ENCODE measurements at places on chromosomes 5 and 9.

GRCh38 chr5:132279801-132280200, 14.4 kb upstream of the SLC22A4 start:
- DNase-seq: no peak

GRCh38 chr9:90469435-90469834, 173.2 kb downstream of the DIRAS2 start:
- no peak for DNase-seq

DNA sequence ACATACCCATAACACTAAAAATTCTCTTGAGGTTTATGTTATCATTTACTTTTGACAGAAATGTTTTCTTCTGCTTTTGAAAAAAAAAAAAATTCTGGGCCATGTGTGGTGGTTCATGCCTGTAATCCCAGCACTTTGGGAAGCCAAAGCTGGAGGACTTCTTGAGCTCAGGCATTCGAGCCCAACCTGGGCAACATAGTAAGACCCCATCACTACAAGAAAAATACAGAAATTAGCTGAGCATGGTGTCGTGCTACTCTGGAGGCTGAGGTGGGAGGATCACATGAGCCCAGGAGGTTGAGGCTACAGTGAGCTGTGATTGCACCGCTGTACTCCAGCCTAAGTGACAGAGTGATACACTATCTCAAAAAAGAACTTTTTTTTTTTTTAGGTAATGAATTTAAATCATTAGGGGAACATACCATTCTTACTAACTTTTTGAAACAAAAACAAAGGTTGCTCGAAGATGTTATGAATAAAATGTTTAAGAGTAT, 148.8 kb upstream of the DMRT1 start:
- DNase-seq: no peak

- no peak for DNase-seq
Measured at GRCh38 chr5:178477802-178478201, 112.4 kb downstream of the COL23A1 start.

- no peak for DNase-seq
Measured at GRCh38 chr9:2106666-2107065, 91.5 kb downstream of the SMARCA2 start.

GRCh38 chr5:3310541-3311261, 284.9 kb upstream of the IRX1 start:
- no peak for DNase-seq

DNA sequence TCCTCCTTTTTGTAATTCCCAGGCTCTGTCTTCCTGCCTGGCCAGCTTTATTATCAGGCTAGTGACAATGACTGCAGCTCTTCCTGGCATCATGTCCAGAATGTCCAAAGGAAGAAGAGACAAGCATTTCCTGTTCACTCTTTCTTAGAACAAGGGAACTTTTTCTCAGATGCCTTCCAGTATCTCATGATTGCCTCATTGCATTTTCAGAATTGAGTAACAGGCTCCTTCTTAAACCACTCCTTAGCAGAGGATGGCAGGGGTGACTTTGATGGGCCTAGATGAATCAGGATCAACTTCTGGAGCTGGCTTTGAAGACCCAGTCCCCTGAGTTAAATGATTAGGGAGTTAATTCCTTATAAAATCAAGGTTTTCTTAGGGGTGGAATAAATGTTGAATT, 92.9 kb upstream of the RASGRF2 start:
- DNase-seq: no peak

DNA sequence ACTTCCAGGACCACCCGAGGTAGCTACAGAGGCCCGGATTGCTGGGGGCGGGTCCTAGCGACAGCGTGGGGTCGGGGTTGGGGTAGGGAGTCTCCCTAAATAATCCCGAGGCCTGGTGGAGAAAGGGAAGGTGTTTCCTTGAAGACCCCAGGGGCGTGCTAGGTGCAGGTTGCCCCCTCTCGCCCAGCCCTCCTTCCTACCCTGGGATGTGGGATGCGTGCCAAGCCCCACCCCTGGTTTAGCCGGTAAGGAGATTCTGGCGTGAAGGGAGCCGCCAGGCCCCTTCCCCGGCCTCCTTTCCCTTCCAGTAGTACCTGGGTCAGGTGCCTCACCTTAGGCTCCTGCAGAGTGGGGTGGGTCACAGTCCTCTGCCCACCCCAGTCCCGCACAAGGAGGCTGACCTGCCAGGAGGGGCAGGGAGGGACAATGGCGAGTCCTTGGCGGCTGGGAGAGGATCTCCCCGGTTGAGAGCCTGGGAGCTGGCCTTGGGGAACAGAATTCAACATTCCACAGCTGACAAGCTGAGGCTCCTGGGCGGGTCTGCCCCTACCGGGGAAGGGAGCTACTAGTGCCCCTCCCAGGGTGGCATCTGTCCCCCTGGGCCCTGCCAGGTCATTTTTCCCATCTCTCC, 674 bp downstream of the TSPAN17 start:
- peak; percentile 75 for DNase-seq

DNA sequence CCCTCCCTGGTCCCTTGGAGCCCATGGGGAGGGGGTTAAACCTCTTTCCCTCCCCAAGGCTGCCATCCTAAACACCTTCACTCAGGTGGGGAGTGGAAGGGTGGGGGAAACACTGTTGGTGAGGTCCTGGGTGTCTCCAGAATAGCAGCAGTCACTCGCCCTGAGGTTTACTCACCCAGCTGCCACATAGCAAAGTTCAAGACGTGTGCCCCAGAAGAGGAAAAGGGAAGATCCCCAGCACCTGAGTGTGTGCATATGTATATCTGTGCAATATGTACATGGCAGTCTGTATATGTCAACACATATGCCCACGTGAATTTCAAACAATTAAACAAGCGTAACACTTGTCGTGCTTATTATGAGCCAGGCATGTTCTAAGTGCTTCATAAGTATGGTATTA, 31.3 kb upstream of the SMU1 start:
- no peak for DNase-seq

GRCh38 chr9:120928015-120928482, 1.5 kb upstream of the TRAF1 start:
- DNase-seq: peak; percentile 82

DNA sequence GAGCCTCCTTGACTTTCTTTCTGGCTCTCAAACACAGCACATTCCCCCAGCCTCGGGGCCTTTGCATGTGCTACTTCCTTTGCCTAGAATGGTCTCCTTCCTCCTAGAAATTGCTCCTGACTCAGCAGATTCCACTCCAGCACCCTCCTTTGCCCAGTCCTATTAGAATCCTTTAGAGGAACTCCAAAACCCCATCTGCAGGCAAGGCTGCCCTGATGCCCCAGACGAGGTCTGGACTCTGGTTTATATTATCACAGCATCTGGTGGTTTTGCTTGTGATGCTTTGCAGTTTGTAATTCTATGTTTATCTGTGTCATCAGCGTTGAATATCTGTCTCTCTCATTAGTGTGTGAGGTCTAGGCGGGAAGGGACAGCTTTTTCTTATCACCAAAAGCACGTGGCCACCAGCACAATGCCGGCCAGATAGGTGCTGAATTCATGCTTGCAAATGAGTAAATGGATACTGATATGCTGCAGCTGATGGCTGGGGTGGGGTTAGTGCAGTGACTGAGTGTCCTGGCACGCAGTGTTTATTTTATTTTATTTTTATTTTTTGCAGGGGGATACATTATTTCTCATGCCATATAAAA, 30.0 kb upstream of the ANKH start:
- no peak for DNase-seq

DNA sequence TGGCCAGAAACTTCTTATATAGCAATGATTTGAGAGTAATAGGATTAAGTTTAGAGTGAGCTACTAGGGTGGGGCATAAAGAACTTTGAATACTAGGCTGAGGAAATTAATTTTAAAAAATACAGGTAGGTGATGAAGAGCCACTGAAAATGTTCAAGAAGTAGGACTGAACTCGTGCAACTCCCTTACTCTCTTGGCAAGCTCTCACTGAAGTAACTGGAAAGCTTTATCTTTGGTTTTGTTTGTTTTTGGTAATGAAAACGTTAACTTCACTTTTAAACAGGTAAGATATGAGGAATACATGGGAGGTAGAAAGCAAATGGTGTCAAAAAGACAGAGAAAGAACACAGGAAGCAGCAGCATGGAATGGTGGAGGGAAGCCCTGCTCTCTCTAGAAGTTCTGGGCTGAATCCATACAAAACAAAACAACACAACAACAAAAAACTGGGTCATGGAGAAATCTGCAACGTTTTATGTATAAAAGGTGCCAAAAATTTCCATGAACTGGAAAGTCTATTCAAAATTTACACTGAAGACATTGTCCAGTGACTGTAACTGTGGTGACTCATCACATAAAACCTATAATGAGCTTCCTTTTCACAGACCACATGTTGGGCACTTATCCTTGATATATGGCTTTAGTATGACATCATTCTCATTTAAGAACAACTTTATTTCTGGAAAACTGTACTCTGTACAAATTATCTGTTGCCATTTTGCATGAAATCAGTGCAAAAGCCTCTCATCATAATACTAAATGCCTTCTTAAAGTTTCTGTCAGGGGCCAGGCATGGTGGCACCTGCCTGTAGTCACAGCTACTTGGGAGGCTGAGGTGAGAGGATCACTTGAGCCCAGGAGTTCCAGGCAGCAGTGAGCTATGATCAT, 91.2 kb upstream of the CHD1 start:
- DNase-seq: no peak

- no peak for DNase-seq
Measured at GRCh38 chr5:32589416-32589815, 4.1 kb downstream of the SUB1 start.

- no peak for DNase-seq
Measured at GRCh38 chr5:163407034-163407655, 30.2 kb upstream of the CCNG1 start.

- no peak for DNase-seq
Measured at GRCh38 chr9:77679088-77679487, 31.0 kb upstream of the GNA14 start.

- no peak for DNase-seq
Measured at GRCh38 chr5:178355671-178356070, 123.1 kb upstream of the PHYKPL start.

DNA sequence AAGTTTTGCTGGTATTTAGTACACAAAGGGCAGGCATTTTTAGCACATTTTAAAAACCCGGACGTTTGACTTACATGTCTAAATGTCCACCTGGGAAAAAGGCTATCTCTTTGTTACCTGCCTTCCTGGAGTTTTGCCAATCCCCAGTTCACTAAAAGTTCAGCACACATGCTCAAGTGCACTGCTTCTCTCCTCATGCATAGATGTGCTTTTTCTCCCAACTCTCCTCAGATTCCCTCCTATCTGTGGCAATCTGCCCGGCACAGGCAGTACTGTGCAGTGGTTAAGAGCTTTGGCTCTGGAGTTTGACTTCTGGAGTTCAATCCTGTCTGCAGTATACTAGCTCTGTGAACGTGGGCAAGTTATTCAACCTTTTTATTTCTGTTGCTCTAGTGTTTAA, 8.3 kb upstream of the CCNO start:
- DNase-seq: no peak

- DNase-seq: no peak
Measured at GRCh38 chr5:133746834-133747233, 134.5 kb upstream of the FSTL4 start.

- no peak for DNase-seq
Measured at GRCh38 chr5:123813264-123813663, 301.3 kb downstream of the CSNK1G3 start.

- DNase-seq: no peak
Measured at GRCh38 chr5:148696187-148697036, 42.1 kb upstream of the HTR4 start.

DNA sequence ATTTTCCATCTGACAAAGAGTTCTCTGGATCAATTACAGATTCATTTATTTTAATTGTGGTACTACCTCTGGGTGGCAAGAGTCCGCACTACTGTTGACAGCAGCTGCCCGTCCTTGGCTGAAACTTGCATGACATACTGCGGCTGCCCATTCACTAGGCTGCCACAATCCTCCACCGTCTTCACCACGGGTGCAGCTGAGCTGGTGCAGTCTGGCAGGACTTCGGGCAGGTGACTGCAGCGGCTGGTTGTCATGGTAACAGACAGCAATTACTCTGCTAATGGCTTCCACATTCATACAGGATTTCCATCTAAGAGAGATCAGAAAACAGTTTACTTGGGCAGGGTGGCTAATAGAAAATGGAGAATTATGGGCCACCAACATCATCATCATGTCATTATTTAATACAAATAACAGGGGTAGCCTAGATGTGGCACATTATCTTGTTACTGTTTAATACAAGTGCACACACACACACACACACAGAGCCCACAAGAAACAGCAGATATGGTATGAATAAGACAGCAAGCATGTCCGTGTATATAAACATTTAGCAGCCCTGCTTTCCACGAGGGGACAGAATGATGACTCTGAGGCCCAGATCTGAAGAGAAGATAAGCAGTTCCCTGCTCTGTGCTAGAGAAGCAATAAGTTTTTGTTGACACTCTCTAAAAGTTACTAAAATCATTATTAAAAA, 112.3 kb downstream of the MARCHF3 start:
- DNase-seq: no peak

DNA sequence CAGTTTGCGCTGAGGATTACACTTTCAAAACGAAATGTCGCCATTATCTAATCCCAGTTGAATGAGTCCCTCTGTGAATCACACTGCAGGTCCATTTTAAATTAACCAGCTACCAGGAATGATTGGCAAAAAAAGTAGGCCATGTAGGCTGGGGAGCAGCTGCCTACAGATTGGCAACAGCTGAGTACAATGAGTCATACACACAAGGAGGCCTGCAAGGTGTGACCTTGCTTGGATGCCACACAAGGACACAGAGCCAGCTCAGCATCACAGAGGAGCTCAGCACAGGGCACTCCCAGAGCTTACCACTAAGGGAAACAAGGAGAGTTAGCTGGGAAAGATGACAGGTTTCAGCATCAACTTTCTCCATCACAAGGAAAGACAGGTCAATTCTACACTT, 12.9 kb downstream of the HAVCR1 start:
- DNase-seq: no peak

DNA sequence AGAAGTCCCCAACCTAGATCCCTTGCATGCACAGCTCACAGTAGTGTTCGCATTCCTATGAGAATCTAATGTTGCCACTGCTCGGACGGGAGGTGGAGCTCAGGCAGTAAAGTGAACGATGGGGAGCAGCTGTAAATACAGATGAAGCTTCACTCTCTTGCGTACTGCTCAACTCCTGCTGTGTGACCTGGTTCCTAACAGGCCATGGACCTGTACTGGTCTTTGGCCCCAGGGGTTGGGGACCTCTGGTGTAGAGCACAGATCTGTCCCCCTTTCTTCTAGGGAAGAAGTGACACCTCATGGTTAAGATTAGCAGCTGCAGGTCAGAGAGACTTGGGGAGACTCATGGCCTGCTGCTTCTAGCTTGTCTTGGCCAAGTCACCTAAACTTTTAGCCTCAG, 7.1 kb downstream of the ARHGEF28 start:
- DNase-seq: no peak

- DNase-seq: peak; percentile 60
Measured at GRCh38 chr9:34520505-34521385, 2.0 kb downstream of the ENHO start.

Data from tibial artery (tissue), 4 donors.